ENCODE measurements at places on chromosomes 16 and 17. TPM values are rescaled to one million over a fixed set of nuclear protein-coding genes. Genes with fewer than 3 reads are reported as not detected.

DNA sequence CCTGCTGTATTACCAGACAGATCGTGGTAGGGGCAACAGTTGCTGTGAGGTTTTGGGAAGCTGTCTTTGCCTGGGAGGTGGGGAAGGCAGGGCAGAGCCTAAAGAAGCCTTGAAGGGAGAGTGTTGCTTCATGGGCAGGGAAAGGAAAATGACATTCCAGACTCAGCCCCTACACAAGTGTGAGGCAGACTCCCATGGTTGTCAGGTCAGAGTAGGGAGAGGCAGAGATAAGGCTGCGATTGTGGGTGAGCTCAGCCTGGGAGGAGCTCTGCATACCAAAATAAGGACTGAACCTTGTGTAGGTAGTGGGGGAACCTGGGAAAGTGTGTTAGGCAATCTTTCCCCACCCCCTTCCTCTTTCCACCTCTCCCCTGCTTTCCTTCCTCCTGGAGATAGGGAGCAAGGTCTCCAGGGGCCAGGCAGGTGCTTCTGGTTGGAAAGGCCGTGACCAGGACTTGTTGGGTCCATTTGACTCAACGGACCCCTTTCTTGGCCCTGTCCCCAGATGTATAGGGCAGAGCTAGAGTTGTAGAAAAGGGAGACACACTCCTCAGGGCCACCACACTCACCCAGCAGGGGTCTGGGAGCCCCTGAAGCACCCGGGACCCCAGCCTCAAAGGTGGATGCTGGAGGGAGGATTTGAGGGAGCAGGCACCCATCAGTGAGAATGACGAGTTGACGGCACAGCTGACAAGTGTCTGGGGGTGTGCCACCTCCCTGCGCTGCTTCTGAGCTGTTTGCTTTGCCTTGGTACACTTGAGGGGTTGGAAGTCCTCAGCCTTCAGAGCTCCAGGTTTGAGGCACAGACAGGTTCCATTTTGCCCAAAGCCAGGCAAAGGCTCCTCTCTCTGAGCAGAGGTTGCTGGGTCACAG, 18.5 kb upstream of the TOB1 start:
- H3K4me3 ChIP-seq: no peak overlapping the region
- H3K4me1 ChIP-seq: peaks cover 45% of the 10 kb centered on the region
- peak overlapping the region; percentile 43 for H3K27ac ChIP-seq
- no peak for DNase-seq
- H3K27me3 ChIP-seq: no peaks in the 10 kb centered on the region
- no peaks in the 10 kb centered on the region for H3K36me3 ChIP-seq

- peak overlapping the region; percentile 36 for H3K27ac ChIP-seq
- no peaks in the 10 kb centered on the region for H3K27me3 ChIP-seq
- H3K36me3 ChIP-seq: no peaks in the 10 kb centered on the region
- H3K4me3 ChIP-seq: no peak overlapping the region
- DNase-seq: no peak
Observed at GRCh38 chr17:66343531-66344078, 41.2 kb downstream of the PRKCA start.

DNA sequence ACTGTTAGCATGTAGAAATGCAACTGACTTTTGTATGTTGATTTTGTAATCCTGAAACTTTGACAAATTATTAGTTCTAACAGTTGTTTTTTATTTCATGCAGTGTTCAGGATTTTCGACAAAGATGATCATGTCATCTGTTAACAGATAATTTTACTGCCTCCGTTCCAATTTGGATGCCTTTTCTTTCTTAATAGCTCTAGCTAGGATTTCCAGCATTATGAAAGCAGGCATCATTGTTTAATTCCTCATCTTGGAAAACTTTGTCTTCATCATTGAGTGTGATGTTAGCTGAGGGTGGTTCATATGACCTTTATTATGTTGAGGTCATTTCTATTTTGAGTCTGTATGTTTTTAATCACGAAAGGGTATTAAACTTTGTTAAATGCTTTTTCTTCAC, 31.9 kb downstream of the RMI2 start:
- no peak for DNase-seq
- no peak overlapping the region for H3K4me3 ChIP-seq
- no peak overlapping the region for H3K27ac ChIP-seq
- peaks cover 5% of the 10 kb centered on the region for H3K36me3 ChIP-seq

The CA4 gene
- not detected for total RNA-seq

The SPDYE4 gene
- total RNA-seq: not detected

The ABCC12 gene
- not detected for total RNA-seq

All from naive thymus-derived CD8-positive, alpha-beta T cell (primary cell).